ENCODE measurements at places on chromosomes 12 and 14. TPM values are rescaled to one million over a fixed set of nuclear protein-coding genes. Genes with fewer than 3 reads are reported as not detected.

DNA sequence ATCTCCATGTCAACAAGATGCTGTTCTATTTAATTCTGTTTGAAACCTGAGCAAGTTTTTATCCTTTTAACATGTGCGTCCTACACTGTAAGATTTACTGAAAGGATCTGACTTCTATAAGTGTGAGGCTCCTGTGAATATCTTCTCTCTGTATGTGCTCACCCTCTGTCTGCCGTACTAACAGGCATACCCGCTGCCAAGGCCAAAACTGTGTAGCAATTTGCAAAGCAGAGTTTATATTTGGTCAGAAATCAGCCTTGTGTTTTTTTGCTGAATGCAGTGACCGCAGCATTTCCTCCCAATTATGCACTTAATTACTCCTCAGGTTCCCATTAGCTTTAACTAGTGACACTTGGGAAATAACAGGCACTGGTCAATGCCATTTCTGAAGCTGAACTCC, 12.3 kb downstream of the CHST11 start:
- no peak overlapping the region for H3K27ac ChIP-seq
- H3K36me3 ChIP-seq, result no peaks in the 10 kb centered on the region
- no peaks in the 10 kb centered on the region for H3K27me3 ChIP-seq
- H3K4me3 ChIP-seq, result no peak overlapping the region
- no peak for DNase-seq

GRCh38 chr14:51681411-51681810, 29.7 kb downstream of the FRMD6 start:
- no peak overlapping the region for H3K4me3 ChIP-seq
- no peak for DNase-seq
- no peaks in the 10 kb centered on the region for H3K27me3 ChIP-seq
- H3K36me3 ChIP-seq, result no peaks in the 10 kb centered on the region
- H3K27ac ChIP-seq, result no peak overlapping the region
- H3K4me1 ChIP-seq, result peaks cover 13% of the 10 kb centered on the region

The FOS gene
- total RNA-seq, result 279 TPM

The CBLN3 gene
- total RNA-seq, result 0.69 TPM

DNA sequence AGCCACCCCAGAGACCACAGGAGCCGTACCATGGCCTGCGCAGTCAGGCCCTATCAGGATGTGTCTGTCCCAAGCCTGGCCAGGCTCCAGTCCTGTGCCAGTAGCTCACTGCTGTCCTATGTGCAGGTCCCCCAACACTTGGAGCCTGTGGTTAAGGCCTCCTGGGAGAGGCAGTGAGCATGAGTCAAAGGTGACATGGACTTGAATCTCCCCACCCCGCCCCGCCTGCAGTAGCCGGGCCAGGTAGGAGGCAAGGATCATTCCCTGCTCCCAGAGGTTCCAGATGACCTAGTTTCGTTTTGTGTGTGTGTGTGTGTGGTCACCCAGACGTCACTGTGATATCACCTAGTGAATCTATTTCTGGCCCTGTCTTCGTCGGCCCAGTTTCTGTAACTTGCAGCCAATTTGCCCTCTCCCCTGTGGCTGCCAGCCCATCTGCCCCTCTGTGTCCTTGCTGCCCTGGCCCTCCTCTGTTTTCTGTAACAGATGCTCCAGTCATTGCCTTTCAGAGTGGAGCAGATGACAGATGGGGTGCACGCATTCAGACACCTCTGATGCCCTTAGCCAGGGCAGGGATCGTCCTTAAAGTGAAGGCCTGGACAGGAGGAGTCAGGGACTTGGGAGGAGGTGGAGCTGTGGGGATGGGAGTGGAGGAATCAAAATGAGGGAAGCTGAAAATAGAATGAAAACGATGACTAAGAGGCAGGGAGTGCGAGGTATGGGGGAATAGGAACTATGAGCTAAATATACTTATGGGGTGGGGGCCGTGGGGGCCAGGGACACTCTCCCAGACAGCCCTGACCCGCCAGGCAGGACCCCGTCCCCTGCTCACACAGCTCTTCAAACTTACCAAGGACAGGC, 37.4 kb downstream of the SLC6A12 start:
- no peaks in the 10 kb centered on the region for H3K36me3 ChIP-seq
- no peak overlapping the region for H3K4me3 ChIP-seq
- peak overlapping the region; percentile 46 for H3K27ac ChIP-seq
- no peak for DNase-seq

The APEX1 gene
- 61.1 TPM for total RNA-seq

DNA sequence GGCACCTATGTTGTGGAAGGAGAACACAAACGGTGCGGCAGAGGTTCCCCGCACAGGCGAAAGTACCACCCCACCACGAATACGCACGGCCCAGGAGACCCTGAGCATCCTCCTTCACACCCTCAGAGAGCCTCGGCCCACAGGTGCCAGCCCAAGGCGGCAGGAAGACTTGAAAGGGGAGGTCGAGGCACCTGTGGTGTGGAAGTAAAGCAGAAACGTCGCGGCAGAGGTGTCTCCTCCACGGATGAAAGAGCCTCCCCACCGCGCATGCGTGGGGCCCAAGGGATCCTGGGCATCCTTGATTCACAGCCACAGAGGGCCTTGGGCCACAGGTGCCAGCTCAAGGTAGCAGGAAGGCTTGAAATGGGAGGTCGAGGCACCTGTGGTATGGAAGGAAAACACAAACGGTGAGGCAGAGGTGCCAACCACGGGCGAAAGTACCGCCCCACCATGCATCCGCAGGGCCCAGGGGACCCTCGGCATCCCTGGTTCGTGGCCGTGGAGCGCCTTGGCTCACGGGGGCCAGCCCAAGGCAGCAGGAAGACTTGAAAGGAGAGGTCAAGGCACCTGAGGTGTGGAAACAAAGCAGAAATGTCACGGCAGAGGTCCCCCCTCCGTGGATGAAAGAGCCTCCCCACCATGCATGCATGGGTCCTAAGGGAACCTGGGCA, 380.1 kb downstream of the ALG10 start:
- no peak overlapping the region for H3K4me3 ChIP-seq
- H3K4me1 ChIP-seq, result no peaks in the 10 kb centered on the region
- H3K27me3 ChIP-seq, result no peaks in the 10 kb centered on the region
- no peaks in the 10 kb centered on the region for H3K36me3 ChIP-seq

The OR6C2 gene
- total RNA-seq, result not detected

DNA sequence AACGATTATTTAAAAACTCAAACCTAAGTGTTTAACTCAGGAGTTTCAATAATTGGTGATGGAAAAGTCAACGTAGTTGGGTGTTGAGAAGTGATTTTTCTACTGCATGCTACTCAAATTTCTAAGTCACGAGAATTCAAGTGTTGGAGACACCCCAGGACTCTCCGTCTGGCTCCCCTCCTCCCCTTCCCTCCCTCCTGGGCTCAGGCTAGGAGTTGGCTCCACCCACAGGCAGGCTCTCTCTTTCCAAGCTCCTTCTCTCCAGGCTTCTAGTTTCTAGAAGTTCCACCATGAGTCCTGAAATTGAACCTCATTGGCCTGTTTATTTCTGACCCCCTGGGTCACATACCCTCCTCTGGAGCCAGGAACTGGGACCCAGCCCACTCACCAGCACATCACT, 73.0 kb downstream of the TMEM132D start:
- no peaks in the 10 kb centered on the region for H3K36me3 ChIP-seq

DNA sequence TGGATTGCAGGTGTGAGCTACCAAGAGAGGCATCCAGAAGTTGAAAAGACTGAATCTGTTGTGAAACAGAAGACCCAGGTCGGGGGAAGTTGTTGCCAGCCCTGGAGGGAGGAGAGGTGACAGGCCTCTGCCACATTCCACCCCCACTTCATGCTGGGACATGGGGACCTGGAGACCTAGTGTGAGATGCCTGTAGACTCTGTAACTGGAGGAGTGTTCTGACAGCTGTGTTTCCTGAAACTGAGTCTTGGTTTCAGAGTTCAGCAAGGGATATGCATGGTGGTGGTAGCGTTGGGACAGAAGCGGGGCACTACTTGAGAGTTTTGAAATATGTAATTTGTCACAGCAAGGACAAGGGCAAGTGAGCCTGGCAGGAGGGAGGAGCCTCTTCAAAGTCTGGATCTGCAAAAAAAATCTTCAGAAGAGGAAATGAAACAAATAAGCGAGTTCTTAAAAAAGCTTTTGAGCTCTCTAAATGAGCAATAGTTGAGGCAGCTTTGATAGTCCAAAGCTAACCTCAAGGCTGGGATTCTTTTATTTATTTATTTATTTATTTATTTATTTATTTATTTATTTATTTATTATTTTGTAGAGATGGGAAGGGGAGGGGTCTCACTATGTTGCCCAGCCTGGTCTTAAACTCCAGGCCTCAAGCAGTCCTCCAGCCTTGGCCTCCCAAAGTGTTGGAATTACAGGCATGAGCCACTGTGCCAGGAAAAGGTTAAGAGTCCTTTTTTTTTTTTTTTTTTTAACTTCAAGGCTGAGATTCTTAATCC, 58.9 kb upstream of the EEA1 start:
- peak; percentile 25 for DNase-seq
- no peaks in the 10 kb centered on the region for H3K27me3 ChIP-seq
- H3K4me3 ChIP-seq, result peak overlapping the region; percentile 23

DNA sequence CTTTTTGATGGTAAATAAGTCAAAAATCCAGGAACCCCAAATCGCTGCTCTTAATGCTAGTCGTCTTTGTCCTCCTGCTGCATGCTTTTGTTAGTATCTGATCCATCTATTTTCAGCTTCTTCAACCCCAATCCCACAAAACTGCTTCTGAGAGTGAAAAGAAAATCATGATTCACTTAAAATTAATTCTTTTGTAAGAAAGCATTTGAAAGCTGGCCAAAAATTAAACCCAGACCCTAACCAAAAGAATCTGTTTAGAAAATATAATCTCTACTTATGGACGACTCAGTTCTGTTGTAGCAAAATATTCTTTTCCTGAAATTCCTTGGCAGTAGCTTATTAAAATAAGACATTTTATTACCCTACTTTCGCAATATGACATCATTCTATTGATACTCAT, 443.6 kb upstream of the SYT1 start:
- H3K4me3 ChIP-seq, result no peak overlapping the region
- DNase-seq, result no peak
- H3K36me3 ChIP-seq, result no peaks in the 10 kb centered on the region
- no peaks in the 10 kb centered on the region for H3K27me3 ChIP-seq
- H3K4me1 ChIP-seq, result no peaks in the 10 kb centered on the region
- H3K27ac ChIP-seq, result no peak overlapping the region

DNA sequence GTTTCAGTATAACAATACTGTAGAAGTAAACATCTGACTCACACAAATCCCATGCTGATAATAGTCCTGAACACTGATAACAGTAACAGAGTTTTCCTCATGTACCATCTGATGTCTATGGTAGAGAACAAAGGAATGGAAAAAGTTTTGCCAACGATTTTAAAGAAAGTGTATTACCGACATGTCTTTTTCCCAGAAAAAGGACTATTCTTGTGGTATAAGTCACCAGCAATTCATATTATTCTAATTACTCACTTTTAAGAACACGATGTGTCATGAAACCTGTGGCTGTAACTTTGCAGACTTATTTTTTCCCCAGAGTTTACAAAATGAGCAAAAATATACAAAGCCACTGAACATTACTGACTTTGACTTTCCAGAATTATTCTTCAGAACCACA, 40.1 kb upstream of the DCN start:
- no peaks in the 10 kb centered on the region for H3K36me3 ChIP-seq
- H3K27me3 ChIP-seq, result no peaks in the 10 kb centered on the region
- no peak overlapping the region for H3K4me3 ChIP-seq

DNA sequence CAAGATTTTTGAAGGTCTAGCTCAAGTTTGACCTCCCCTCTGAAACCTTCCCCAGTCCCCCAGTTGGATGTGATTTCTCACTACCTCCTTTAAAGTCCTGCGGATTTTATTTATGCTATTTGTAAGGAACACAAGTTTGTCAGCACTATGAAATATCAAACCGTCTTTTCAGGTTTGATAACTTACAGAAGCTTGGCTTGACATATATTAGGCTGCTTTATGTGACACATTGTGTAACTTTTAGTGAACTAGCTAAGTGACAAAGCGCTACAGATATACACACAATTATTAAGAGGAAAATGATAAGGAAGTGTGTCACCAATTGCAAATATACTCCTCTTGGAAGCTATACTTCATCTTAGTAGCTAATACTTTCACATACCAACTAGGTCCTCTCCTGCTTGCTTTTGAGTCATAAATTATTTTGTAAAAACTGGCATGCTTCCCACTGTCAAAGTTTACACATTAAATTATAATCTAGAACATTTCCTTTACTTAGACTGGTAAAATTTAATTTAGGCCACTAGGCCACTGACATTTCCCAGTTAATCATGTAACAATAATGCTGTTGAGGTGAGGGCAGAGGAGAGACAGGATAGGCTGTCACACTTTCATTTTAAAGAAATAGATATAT, 149.5 kb downstream of the TMTC3 start:
- no peak overlapping the region for H3K4me3 ChIP-seq
- H3K4me1 ChIP-seq, result no peaks in the 10 kb centered on the region
- H3K27ac ChIP-seq, result no peak overlapping the region
- H3K27me3 ChIP-seq, result no peaks in the 10 kb centered on the region
- DNase-seq, result no peak

DNA sequence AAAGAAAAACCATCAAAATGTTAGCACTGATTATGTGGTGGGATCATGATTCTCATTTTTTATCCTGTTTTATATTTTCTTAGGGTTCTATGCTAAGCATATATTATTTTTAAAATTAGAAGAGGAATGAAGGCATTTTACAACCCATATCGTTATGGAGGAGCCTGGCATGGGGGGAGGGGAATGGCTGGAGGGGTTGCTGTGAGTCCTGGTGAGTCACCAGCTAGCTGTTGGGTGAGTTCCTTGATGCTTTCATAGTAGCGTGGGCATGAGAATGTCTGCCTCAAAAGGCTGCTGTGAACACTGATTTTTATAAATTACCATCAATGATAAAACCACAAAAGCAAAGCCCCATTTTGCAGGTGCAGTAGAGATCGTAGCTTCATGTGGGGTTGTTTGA, 46.9 kb downstream of the C14orf132 start:
- H3K27ac ChIP-seq, result no peak overlapping the region
- no peaks in the 10 kb centered on the region for H3K4me1 ChIP-seq
- no peak overlapping the region for H3K4me3 ChIP-seq
